ENCODE measurements at places on chromosomes 3 and 15. TPM values are rescaled to one million over a fixed set of nuclear protein-coding genes. Genes with fewer than 3 reads are reported as not detected.

DNA sequence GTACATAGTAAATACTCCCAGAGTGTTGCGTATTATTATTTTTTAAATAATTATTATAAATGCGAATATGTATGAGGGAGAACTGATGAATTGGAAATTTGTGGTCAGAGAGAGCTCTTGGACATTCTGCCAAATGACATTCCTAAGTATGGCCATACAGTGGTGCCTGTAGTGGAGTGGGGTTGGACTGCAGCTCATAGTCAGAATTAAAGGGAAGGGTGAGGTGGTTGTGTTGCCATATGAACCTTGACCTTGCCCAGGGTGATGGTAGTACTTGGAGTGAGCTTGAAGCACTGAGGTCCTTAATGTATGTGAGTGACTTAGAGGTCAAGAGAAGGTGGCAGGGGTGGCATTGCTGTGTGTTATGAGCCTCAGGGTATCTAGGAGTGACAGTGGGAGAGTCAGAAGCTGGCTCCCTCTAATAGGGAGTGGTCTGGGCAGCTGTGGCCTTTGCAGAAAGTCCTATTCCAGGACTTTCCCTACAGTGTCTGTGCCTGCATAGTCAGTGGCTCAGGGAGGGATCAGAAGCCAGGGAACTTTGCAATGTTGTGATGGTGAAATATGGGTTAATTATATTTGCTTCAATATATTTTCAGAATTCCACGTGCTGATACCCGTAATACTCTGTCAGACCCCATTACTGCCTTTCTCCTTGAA is 26.2 kb downstream of the PDE8A start:
- H3K27ac ChIP-seq: no peak overlapping the region
- H3K27me3 ChIP-seq: no peaks in the 10 kb centered on the region
- no peaks in the 10 kb centered on the region for H3K36me3 ChIP-seq
- H3K4me3 ChIP-seq: no peak overlapping the region
- no peak for DNase-seq

- peak; percentile 62 for DNase-seq
- H3K27ac ChIP-seq: peak overlapping the region; percentile 57
- H3K27me3 ChIP-seq: no peaks in the 10 kb centered on the region
- no peak overlapping the region for H3K4me3 ChIP-seq
These were observed 72.7 kb downstream of the IL1RAP start for GRCh38 chr3:190586631-190587011.

DNA sequence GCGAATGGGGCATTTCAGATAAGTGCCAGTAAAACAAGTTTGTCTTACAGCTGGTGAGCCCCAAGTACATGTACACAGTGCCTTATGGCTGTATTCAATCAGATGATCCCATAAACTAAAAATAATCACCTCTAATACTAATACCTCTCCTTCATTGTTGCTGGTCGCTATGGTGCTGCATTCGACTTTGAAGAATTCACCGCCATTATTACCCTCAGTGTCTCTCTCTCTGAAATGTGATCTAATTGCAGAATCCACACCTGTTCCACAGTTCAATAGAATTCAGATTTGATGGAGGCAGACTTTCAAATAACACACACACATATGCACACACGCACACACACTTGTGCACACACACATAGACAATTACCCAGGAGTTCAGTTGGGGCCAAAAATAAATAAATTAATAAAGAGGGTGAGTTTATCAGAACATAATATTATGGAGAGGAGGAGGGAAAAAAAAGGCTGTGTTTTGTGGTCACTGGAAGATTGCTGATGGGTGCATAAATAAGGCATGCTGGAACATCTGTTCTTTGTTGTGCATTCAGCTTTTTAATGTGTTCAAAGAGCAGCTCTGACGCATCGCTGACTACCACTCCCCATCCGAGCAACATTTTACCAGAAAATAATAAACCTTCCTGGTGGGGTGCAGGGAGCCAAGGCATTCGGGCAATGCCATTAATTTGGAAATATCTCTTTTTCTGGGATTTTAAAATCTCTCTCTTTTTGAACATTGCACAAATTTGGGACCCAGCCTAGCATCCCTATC is 235.7 kb downstream of the SATB1 start:
- peaks cover 9% of the 10 kb centered on the region for H3K4me1 ChIP-seq
- no peaks in the 10 kb centered on the region for H3K27me3 ChIP-seq
- no peak overlapping the region for H3K27ac ChIP-seq

DNA sequence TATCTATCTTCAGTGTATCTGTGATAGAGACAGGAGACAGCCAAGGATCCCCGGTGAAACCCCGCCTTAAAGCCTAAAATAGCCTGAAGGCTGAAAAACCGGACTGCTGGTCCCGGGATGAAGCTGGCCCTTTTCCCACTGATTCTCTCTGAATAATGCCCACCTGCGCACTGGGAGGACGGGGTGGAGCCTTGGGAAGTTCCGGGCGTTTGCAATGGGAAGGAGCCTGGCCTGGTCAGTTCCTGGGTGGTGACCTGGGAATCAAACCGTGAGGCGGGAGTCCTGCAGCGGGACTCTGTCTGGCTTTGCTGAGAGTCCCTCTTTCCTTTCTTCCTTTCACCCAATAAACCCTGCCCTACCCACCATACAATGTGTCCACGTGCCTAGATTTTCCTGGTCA is 157.9 kb downstream of the C3orf38 start:
- H3K4me1 ChIP-seq: no peaks in the 10 kb centered on the region
- no peak overlapping the region for H3K4me3 ChIP-seq
- no peaks in the 10 kb centered on the region for H3K36me3 ChIP-seq
- no peaks in the 10 kb centered on the region for H3K27me3 ChIP-seq

MED12L gene
- total RNA-seq: 3.0 TPM

RBPMS2 gene
- total RNA-seq: 4.1 TPM

DNA sequence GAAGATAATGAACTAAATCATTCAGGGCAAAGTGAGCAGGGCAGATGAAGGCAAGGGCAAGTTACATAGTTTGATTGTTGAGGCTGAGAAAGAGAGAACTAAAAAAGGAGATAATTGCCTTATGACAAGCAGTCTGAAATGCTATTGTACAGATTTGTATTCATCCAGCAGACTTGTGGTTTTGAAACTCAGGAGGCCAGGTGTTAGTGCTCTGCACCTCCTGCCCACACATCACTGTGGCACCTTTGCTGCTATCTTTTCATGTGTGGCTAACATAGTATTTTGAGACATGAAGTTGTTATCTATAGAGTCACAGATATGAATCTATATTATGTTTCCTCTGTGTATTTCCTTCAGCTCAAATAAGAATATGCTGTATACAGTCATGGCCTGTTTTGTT is 24.3 kb upstream of the SUCLG2 start:
- no peaks in the 10 kb centered on the region for H3K36me3 ChIP-seq
- no peak overlapping the region for H3K4me3 ChIP-seq
- no peak overlapping the region for H3K27ac ChIP-seq
- H3K27me3 ChIP-seq: no peaks in the 10 kb centered on the region
- H3K4me1 ChIP-seq: no peaks in the 10 kb centered on the region

DNA sequence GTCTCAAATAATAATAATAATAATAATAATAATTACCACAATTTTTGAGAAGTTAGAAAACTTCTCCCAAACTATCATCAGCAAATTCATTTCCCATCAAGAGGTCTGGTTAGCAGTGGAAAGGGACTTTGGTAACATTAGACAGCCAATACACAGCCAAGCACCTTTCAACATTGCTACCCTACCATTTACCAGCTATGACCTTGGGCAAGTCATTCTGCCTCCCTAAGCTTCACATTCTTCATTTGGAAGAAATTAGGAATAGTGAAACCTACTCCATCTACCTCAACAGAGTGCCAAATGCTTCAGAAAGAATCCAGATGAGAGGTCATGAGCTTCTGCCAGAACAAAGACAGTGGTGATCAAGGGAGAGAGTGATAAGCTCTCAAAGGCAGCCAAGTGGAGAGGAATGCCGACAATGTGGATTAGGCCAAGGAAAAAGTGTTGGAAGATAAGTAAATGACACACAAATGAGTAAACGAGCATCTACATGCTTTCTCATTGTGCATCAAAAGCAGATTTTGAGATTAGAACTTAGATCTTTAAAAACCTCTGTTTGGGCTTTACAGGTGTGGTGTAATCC is 42.9 kb upstream of the LPP start:
- H3K4me1 ChIP-seq: no peaks in the 10 kb centered on the region
- no peak for DNase-seq
- no peaks in the 10 kb centered on the region for H3K36me3 ChIP-seq

CEMIP gene
- 0.61 TPM for total RNA-seq

DNA sequence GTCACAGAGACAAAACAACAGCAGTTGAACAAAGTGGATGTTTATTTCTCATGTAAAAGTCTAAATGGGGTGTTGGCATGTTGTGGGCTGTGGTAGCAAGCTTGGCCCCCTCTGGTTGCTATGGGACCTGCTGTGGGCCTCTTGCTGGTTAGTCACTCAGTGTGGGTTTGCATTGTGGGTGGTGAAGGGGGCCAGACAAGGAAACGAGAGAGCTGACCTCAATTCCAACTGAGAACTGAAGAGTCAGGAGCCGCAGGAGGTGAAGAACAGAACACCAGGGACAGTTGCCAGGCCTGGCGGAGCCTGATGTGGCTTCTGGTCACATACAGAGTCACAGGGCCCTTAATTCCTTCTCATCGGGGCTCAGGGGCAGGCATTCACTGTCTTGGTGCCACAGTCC is 1.9 kb upstream of the ADPGK start:
- H3K27ac ChIP-seq: no peak overlapping the region
- peaks cover 16% of the 10 kb centered on the region for H3K27me3 ChIP-seq
- H3K4me1 ChIP-seq: peaks cover 21% of the 10 kb centered on the region
- H3K36me3 ChIP-seq: 0 out of 2 replicates have a peak, but pooled peaks cover 2% of the 10 kb centered on the region

DOCK3 gene
- total RNA-seq: 15.2 TPM

POLQ gene
- 14.3 TPM for total RNA-seq

GRCh38 chr15:94532226-94532625 is 300.9 kb downstream of the MCTP2 start:
- DNase-seq: no peak
- no peaks in the 10 kb centered on the region for H3K27me3 ChIP-seq
- no peaks in the 10 kb centered on the region for H3K4me1 ChIP-seq
- no peaks in the 10 kb centered on the region for H3K36me3 ChIP-seq
- no peak overlapping the region for H3K27ac ChIP-seq

DNA sequence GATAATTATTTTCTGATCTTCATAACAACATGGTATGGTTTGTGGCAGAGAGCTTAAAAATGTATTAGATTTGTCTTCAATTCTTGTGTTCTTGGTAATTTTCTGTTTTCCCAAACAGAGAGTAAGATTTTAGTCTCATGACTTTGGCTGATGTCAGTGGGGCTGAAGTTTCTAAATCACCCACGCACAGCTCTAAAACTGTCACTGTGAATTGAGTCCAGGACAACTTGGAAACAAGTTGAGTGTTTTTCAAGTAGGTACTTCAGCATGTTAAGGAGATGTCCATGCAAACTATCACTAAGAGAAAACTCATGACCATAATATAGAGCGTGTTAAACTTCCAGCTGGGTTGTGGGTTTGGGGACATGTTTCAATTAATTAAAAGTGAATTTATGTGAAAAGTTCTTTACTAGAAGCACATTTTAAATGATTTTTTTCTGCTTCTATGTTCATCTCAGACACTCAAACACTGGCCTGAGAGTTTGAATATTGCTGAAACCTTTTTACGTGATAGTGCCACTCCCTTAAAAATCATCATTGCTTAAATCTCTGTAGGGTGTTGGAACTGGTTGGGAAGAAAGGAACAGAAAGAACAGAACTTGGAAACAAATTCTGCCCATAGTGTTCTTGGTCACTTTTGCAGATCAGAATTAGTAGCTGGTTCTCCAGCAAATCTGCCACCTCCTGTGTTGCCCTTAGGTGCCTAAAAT is 89.8 kb downstream of the KLHL25 start:
- H3K36me3 ChIP-seq: no peaks in the 10 kb centered on the region
- H3K27ac ChIP-seq: no peak overlapping the region
- no peaks in the 10 kb centered on the region for H3K4me1 ChIP-seq
- H3K27me3 ChIP-seq: no peaks in the 10 kb centered on the region
- DNase-seq: no peak

PLXNB1 gene
- total RNA-seq: 120 TPM

DNA sequence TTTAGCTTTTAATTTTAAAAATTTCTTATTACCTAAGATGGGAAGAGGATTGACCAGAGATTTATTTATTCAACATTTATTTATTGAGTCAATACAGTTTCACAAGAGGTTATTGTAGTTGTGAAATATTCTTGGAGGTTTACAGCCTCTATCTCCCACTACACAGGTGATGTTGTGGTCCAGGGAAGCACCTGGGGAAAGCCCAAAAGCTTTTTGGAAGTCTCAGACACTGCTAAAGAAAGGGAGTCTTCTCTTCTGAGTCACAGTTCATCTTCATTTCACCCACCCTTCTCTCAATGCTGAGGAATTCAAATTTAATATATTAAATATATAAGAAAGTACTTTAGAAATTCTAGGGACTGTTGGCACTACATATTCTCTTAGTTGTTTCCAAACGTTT is 41.8 kb downstream of the SERPINI1 start:
- H3K4me3 ChIP-seq: no peak overlapping the region
- H3K4me1 ChIP-seq: no peaks in the 10 kb centered on the region
- no peaks in the 10 kb centered on the region for H3K27me3 ChIP-seq
- no peak for DNase-seq
- no peak overlapping the region for H3K27ac ChIP-seq
- no peaks in the 10 kb centered on the region for H3K36me3 ChIP-seq

- no peaks in the 10 kb centered on the region for H3K4me1 ChIP-seq
- 0 out of 2 replicates have a peak, but pooled peaks cover 8% of the 10 kb centered on the region for H3K36me3 ChIP-seq
- no peak overlapping the region for H3K4me3 ChIP-seq
- no peaks in the 10 kb centered on the region for H3K27me3 ChIP-seq
- H3K27ac ChIP-seq: no peak overlapping the region
- no peak for DNase-seq
These were observed 38.7 kb downstream of the THSD4 start for GRCh38 chr15:71153823-71154524.

GRCh38 chr3:38331257-38332022 is 15.1 kb upstream of the XYLB start:
- no peak for DNase-seq
- H3K27me3 ChIP-seq: no peaks in the 10 kb centered on the region
- H3K4me3 ChIP-seq: no peak overlapping the region
- no peaks in the 10 kb centered on the region for H3K36me3 ChIP-seq
- H3K4me1 ChIP-seq: peaks cover 11% of the 10 kb centered on the region
- no peak overlapping the region for H3K27ac ChIP-seq

DNA sequence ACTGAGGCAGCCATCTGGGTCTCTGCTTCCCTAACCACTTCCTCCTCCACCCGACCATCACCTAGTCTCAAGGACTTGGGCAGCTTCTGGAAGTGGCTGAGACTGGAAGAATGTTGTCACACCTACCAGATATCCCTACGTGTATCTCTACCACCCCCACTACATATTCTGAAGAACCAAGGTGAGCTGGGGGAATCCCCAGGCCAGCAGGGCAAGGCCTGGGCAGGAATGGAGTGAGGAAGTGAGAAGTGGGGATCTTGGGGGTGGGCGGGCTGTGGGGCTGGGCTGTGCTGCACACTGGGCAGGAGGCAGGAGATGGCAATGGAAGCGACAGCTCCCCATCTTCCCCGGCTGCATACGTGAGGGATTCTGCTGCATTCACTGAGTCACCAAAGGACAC is 17.5 kb upstream of the ALDH1A3 start:
- DNase-seq: no peak
- H3K4me1 ChIP-seq: no peaks in the 10 kb centered on the region
- H3K27me3 ChIP-seq: no peaks in the 10 kb centered on the region
- 0 out of 2 replicates have a peak, but pooled peaks cover 9% of the 10 kb centered on the region for H3K36me3 ChIP-seq
- no peak overlapping the region for H3K4me3 ChIP-seq
